Activated naive CD4-positive, alpha-beta T cell treated with anti-CD3 and anti-CD28 coated beads for 36 hours (primary cell): ENCODE measurements at places on chromosomes 13 and 19. TPM values are rescaled to one million over a fixed set of nuclear protein-coding genes. Genes with fewer than 3 reads are reported as not detected.

Gene SLC15A1
- total RNA-seq, result not detected

Gene GARIN5A
- not detected for total RNA-seq

Gene MBD3L3
- total RNA-seq, result not detected

Gene ZNF724
- 13.3 TPM for total RNA-seq

Gene KLF12
- total RNA-seq, result 19.9 TPM

Gene ATXN8OS
- total RNA-seq, result not detected
